ENCODE measurements at places on chromosomes 13 and 19.

DNA sequence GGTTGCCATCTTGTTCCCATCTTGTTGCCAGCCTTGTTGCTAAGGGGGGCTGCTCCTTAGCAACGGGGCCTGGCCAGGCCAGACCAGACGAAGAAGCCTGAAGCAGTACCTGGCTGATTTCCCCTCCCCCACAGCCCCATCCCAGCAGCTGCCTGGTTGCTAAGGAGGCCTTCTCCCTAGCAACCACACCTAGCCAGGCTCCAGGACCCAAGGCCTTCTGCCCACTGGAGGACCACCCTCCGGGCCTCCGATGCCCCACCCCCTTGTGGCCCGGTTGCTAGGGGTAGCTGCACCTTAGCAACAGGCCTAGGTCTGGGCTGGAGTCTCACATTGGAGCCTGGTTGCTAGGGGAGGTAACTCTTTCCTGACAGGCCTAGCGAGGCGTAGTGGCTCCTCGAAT lies 3.9 kb downstream of the PRRG2 start:
- no peak for DNase-seq

DNA sequence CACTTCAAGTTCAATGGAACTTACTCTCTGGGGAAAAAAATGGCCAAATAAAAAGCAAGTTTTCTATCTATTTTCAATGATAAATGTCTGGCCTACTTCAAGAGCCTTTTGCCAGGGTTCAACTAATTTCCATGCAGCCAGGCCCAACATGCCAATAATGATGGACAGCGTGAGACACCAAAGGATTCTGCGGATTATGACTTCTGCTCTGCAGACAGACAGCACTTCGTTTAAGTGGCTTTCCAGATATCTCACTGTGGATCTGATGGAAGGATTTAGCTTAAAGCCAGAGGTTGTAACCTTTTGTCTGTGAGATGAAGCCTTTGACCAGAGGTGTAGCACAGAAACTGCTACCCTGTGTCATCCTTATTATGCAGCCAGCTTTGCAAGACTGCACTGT lies 614.2 kb downstream of the DCT start:
- no peak for DNase-seq

DNA sequence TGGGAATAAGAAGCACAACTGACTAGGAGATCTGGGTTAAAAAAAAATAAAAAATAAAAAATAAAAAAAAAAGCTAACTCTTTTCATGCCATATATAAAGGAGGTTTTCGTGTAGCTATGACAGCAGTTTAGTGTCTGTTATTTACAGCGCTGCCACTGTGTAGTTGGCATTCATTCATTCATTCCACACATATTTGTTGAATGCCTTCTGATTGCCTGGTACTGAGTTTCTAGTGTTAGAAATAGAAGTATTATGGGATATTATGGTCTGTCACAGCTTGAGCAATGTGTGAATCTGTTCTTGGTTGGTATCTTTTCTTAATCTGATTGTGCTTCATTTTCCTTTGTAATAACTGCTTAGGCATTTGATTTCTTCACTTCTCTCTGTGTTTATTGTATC lies 237.4 kb downstream of the NBEA start:
- no peak for DNase-seq

GRCh38 chr13:106522898-106523525 lies 12.4 kb downstream of the EFNB2 start:
- no peak for DNase-seq

DNA sequence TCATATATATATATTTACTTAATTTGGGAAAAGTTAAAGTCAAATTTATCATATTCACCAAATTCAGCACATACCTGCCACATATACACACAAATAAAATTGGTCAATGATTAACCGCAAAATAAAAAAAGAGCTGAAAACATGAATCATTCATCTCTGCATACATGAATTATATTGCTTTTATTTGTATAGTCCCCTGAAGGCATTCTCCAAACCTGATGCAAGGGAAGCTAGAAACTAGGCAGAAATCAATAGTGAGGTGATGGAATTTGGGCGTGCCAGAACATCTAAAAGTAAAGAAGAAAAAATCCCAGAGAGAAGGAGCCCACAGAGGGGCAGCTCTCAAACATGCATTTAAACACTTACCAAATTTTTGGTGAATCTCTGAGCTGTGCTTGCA lies 60.1 kb downstream of the UFM1 start:
- DNase-seq, result no peak

GRCh38 chr13:48750588-48751383 lies 97.1 kb downstream of the CYSLTR2 start:
- no peak for DNase-seq

GRCh38 chr19:32407004-32407992 lies 1.7 kb downstream of the DPY19L3 start:
- DNase-seq, result no peak

GRCh38 chr13:39915418-39915817 lies 260.0 kb downstream of the COG6 start:
- DNase-seq, result no peak

- DNase-seq, result no peak
Observed at GRCh38 chr13:38590230-38590629, 96.6 kb upstream of the FREM2 start.

DNA sequence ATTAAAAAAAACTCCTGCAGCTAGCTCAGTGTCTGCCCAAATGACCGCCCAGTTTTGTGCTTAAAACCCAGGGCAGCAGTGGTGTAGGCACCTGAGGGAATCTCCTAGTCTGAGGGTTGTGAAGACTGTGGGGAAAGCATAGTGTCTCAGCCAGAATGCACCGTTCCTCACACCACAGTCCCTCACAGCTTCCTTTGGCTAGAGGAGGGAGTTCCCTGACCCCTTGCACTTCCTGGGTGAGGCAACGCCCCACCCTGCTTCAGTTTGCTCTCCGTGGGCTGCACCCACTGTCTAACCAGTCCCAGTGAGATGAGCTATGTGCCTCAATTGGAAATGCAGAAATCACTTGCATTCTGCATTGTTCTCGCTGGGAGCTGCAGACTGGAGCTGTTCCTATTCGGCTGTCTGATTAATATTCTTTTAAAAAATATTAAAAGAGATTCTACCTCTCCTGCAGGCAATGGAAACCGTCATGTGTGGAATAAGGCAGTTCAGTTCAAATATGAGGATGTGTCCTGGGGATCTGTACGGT lies 645.7 kb downstream of the FGF9 start:
- no peak for DNase-seq
